ENCODE measurements at places on chromosomes 1 and 21. TPM values are rescaled to one million over a fixed set of nuclear protein-coding genes. Genes with fewer than 3 reads are reported as not detected.

Gene EFNA3
- total RNA-seq, result 11.9 TPM

Gene CELA2B
- total RNA-seq, result not detected

Gene KCNAB2
- 1.3 TPM for total RNA-seq

Gene SRSF4
- 40.1 TPM for total RNA-seq

Gene TSPAN2
- total RNA-seq, result 0.13 TPM

Gene RHD
- total RNA-seq, result not detected

Gene SPATA21
- total RNA-seq, result not detected

Gene TNNI3K
- 1.3 TPM for total RNA-seq

Gene ADAM30
- not detected for total RNA-seq

Gene TFF2
- not detected for total RNA-seq

Gene DIPK1A
- total RNA-seq, result 8.7 TPM

Gene NBPF4
- not detected for total RNA-seq

Gene SAMD11
- total RNA-seq, result 0.53 TPM

Gene F5
- not detected for total RNA-seq

Gene ACTN2
- total RNA-seq, result 0.79 TPM

Gene IGSF5
- not detected for total RNA-seq

Gene GPR37L1
- under 0.01 TPM for total RNA-seq

Gene ABCG1
- 132 TPM for total RNA-seq

Gene GJA9
- 0.26 TPM for total RNA-seq

Gene SLC45A1
- total RNA-seq, result 0.26 TPM

Gene BRWD1
- 71.6 TPM for total RNA-seq

Gene SNIP1
- total RNA-seq, result 11.3 TPM

Gene ZBED6
- total RNA-seq, result 4.5 TPM

Gene KIF26B
- 1.8 TPM for total RNA-seq

Gene GBP7
- not detected for total RNA-seq

Gene KRTAP11-1
- total RNA-seq, result not detected

Gene DFFB
- total RNA-seq, result 2.6 TPM

Data from bronchial epithelial cell (primary cell).